Hematopoietic multipotent progenitor cell (in vitro differentiated cells): ENCODE measurements at places on chromosomes 3 and 15. TPM values are rescaled to one million over a fixed set of nuclear protein-coding genes. Genes with fewer than 3 reads are reported as not detected.

Gene C3orf49
- total RNA-seq = not detected

Gene TIMP4
- total RNA-seq = not detected

Gene CHDH
- under 0.01 TPM for total RNA-seq

Gene LCTL
- not detected for total RNA-seq

Gene ATOSA
- total RNA-seq = 30.7 TPM

Gene ISLR
- total RNA-seq = not detected

Gene CHRD
- total RNA-seq = under 0.01 TPM

Gene CATSPER2
- 3.2 TPM for total RNA-seq

Gene NANOGP8
- 0.27 TPM for total RNA-seq

Gene PPM1L
- 16.4 TPM for total RNA-seq

Gene PIGX
- total RNA-seq = 11.3 TPM

Gene GRK7
- not detected for total RNA-seq

Gene LSM3
- total RNA-seq = 2.4 TPM

Gene IL17RB
- under 0.01 TPM for total RNA-seq

GRCh38 chr15:100572362-100572983, 29.5 kb downstream of the LINS1 start:
- peak; percentile 55 for DNase-seq

DNA sequence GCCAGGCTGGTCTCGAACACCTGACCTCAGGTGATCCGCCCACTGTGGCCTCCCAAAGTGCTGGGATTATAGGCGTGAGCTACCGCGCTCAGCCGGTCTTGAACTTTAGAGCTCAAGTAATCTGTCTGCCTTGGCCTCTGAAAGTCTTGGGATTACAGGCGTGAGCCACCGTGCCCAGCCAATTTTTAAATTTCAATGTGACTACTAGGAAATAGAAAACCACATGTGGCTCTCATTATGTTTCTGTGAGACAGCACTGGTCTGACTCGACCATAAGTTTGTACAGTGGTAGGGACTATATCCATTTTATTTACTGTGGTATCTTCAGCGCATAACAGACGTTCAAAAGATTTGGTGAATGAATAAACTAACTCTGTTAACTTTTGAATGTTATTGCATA, 9.1 kb downstream of the ZFAND6 start:
- DNase-seq = no peak

DNA sequence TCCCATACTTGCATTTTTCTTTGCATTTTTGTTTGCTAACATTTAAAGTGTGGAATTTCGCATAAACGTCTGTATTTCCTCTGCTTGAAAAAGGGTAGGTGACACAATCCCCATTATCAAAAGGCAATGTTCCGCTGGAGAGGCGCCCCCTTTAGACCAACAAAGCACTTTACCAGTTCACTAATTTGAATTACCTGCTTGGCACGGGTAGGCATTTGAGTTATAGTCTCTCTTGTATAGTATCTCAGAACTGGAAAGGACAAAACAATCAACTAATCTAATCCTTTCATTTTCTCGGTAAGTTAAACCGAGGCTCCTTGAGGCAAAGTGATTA, 775 bp upstream of the CCDC39 start:
- peak; percentile 16 for DNase-seq

- DNase-seq = no peak
Measured at GRCh38 chr3:106249159-106249558, 380.3 kb upstream of the CBLB start.

DNA sequence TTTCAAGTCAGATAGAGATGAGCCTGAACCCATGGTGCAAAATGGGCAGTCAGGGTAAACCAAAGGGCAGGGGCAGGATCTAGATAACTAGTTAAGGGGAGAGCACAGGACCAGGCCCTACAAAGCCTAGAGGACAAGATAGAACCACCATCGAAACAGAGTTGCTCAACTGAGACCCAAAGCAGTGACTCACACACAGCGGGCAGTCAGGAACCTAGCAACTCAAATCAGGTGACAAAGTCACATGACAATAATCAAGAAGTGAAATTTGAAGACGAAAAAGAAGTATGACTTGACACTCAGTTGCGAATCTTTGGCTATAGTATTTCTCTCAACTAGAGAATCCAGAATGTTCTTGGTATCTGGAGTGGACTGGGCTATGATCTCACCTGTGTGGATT, 136.0 kb upstream of the PTPRG start:
- no peak for DNase-seq

GRCh38 chr15:39761006-39761405, 21.6 kb downstream of the FSIP1 start:
- DNase-seq = no peak

DNA sequence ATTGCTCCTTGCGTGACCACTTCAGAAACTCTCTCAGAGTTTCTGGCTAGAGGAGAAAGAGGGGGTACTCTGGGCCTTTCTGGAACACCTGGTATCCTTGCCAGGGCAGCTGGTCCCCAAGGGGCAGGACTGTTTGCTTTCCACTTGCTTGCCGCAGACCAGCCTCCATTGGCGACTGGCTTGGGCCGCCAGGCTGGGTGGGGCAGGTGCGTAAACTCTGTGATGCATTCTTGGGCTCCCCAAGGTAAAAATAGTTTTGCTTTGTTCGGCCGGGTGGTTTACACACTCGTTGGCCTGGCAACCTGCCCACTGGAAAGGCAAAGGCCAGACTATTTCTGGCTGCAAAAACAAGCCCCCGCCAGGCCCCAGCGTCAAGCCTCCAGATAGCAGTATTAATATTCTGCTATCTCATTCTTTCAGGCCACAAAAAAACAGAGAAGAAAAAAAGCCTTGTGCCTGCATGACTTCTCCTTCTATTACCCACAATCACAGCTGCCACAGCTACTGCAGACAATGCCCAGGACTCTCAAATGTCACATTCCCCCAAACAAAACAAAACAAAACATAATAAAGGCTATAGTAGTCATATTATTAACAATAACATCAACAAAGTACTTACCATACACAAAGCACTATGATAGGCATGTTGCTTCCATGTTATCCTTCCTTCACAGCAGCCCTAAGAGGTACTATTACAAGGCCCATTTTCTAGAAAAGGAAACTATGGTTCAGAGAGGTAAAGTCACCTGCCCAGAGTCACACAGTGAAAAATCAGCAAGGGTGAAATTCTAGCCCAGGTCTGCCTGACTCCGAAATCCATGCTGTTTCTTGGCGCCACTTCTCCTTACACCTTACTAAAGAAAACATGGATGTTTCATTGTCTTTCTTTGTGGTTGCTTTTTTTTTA, 14.0 kb upstream of the SSUH2 start:
- DNase-seq = peak; percentile 88

DNA sequence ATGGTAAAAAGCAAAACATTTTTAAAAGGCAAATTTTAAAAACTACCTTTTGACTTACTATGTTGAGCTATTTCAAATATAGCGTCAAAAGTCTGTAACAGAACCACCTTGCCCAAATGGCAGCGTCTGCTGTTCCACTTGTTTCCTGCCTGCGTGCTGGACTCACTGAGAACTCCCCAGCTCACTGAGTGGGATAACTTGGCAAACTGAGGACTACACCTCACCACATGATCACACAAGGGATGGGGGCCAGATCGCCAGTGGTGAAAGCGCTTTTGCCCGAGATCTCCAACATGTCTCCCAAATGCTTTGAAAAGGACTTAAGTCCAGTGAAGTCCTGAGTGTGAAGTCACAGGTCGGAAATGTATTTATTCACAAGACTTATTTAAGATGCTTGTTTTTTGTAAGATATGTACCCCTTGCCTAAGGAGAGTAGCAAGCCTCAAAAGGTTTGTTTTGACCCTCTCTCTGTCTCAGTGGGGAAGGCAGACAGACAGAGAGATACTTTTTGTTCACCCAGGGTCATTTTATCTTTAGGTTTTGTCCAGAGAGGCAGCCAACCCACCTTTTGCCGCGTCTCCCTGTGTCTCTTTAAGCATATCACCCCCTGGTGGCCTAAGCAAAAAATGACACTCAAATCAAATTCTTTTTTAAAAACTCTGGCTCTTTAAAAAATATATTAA, 192.6 kb downstream of the PDZRN3 start:
- DNase-seq = peak; percentile 29

GRCh38 chr3:10815487-10815886, 541 bp upstream of the SLC6A11 start:
- no peak for DNase-seq

GRCh38 chr3:125055913-125056745, at the start of gene HEG1:
HEG1 (minus strand) TSS chr3:125055997; CDS start chr3:125055890, 107 bp downstream.
- DNase-seq = peak; percentile 65

GRCh38 chr3:125958511-125959316, 10.3 kb upstream of the ROPN1B start:
- DNase-seq = no peak

DNA sequence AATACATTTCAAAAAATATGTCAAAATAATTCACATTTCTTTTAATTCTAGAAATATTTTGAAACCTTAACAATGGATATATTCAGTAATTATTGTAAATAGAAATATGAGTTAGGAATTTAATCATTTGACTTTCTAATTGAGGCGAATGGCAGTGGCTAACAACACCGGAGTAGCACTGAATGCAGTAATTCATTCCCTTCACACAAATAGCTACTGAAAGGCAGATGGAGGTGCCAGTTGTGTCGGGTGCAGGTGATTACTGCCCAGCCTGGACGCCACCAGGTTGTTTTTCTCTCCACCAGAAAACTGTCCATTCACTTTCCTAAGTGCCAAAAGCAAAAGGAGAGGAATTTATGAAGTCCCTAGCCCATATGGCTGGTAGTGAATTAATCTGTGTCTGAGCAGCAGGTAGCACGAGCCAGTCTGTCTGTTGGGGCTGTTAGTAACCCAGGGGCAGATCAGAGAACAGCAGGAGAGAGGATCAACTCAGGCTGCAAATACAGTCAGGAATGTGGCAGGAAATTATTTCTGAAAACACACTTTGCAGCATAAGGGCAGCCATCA, 79.3 kb upstream of the GMNC start:
- DNase-seq = no peak

- DNase-seq = no peak
Measured at GRCh38 chr3:178663201-178663934, 127.1 kb downstream of the KCNMB2 start.

DNA sequence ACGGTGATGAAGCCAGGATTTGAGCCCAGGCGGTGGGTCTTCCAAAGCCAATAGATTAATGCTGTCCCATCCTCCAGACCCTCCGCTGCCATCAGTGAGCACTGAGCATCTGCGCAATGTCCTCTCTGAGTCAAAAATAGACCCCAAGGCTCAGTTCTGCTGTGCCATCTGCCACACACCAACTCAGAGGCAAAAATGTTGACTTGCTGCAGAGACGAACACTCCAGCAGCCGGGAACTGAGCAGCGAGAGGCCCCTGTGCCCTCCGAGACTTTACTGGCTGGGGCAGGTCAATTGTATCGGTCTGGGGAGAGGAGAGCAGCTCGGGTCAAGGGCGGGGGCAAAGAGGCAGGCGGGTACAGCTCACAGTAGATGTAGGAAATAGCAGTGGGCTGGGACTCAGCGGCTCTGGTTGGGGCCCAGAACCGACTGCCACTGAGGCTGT, 41.5 kb upstream of the ATP2B2 start:
- no peak for DNase-seq

- DNase-seq = no peak
Measured at GRCh38 chr3:49298511-49298910, 21.5 kb upstream of the C3orf62 start.

GRCh38 chr15:101054991-101055390, 135.8 kb downstream of the LRRK1 start:
- DNase-seq = no peak

- DNase-seq = no peak
Measured at GRCh38 chr15:57158997-57159668, 217.2 kb upstream of the CGNL1 start.

DNA sequence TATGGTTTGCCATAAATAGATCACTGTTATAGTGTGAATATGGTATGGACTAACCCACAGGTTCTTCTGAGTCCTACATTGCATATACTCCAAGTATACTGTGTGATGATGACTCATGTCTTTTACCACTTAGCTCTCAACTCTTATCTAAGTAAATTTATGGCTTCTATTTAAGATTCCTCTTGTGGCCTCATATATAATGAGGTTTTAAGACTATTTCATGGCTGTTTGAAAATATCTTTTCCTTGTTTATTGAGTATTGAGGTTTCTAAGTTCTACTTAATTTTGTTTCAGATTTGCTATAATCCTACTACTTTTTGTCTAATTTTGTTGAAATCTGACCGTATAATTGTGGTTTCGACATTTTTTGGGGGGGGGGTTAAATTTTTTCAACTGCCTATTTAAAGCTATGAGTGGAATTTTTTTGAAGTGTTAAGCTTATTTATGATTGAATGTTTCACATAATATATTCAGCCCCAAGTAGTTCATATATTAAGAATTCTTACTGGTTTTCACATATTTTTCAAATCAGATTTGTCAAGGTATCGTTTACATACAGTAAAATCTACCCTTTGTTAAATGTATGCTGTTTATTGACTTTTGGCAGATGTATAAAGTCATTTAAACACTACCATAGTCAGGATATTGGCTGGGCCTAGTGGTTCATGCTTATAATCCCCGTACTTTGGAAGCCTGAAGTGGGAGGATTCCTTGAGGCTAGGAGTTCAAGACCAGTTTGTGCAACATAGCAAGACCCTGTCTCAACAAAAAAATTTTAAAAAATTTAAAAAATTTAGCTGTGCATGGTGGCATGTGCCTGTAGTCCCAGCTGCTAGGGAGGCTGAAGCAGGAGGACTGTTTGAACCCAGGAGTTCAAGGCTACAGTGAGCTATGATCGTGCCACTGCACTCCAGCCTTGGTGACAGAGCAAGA, 11.7 kb downstream of the SLC25A36 start:
- peak; percentile 36 for DNase-seq

DNA sequence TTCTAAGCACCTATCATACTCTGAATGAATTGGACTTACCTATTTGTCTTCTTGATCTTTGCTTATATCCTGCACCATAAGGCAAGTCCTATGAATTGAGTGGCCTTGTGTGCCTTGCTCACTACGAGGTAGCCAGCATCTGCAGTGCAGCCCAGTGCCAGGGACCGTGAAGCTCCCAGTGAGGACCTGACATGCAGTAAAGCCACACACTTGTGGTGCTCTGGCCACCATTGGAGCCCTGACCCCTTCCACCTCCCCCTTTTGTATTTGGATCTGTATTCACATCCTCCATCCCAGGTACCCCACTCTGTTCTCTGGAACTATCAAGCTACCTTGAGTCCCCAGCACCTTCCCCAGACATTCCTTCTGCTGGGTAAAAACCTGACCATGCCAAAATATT, 52.1 kb downstream of the BSN start:
- DNase-seq = no peak
